Stimulated activated CD4-positive, alpha-beta T cell treated with anti-CD3 and anti-CD28 coated beads, Interleukin-12 subunit alpha, Interleukin-12 subunit beta, amount 100 ng/mL, for 48 hours (primary cell): ENCODE measurements at places on chromosomes 16 and 17.

GRCh38 chr16:85491058-85491771, 121.9 kb upstream of the GSE1 start:
- DNase-seq, result peak; percentile 34

GRCh38 chr16:30041841-30042240, 10.8 kb upstream of the TLCD3B start:
- DNase-seq, result no peak

DNA sequence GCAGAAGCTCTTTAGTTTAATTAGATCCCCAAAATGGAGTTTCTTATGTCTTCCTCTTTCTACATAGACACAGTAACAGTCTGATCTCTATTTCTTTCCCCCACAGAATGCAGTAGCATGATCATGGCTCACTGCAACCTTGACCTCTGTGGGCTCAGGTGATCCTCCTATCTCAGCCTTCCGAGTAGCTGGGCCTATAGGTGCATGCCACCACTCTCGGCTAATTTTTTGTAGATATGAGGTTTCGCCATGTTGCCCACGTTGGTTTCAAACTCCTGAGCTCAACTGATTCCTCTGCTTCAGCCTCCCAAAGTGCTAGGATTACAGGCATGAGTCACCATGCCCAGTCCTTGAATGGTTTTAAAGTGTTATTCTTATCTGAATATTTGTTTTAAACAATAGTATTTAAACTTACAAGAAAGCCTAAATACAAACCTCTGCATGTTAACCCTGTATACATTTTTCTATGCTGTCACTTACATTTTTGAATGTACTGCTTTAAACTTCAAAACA, 120.6 kb downstream of the GOSR1 start:
- no peak for DNase-seq

- no peak for DNase-seq
Observed at GRCh38 chr17:75010683-75011400, 1.6 kb upstream of the MRPL58 start.

DNA sequence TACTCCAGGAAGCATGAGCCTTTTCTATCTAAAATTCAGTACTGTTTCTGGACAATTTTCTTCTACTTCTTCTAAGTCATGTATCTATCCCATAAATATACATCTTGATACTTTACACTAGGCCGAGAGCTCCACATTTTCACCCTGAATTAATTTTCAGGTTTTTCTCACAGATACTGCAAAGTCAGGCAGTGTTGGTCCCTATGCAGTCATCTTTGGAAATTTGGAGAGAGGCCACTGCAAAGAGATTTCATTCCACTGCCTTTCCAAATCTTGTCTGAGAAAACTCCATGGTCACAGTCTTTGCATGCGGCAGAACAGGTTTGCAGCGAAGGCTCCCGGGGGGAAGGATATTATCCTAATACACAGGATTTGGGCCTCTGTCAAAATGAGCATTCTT, 28.2 kb downstream of the DUSP14 start:
- no peak for DNase-seq

- no peak for DNase-seq
Observed at GRCh38 chr17:44043272-44043696, 23.2 kb downstream of the LSM12 start.

GRCh38 chr17:57861000-57861789, 11.4 kb upstream of the MRPS23 start:
- no peak for DNase-seq

- no peak for DNase-seq
Observed at GRCh38 chr17:35555691-35556090, 4.9 kb downstream of the SLFN14 start.

DNA sequence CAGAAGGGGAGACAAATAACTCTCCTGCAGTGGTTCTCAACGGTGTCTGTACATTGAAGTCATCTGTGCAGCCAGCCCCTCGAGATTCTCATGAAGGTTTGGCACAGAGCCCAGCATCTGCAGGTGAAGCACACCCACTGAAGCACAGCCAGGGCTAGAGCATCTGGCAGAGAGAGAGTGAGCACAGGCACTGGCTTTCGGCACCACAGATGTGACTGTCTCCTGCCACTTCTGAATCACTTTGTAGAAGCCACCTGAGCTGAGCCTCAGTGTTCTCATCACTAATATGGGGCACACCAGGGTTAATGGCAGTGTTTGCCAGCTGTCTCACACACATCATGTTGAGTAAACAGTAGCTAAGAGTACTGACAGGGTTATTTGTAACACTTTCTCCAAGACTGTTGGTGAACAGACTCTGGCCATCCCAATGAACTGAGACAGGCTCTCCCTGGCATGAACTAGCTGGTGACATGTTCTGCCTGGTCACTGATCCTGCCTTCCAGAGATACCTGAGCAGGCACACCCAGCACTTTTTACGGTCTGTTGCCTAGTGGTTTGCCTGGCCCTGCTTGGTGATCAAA, 10.9 kb downstream of the HSPB9 start:
- no peak for DNase-seq

DNA sequence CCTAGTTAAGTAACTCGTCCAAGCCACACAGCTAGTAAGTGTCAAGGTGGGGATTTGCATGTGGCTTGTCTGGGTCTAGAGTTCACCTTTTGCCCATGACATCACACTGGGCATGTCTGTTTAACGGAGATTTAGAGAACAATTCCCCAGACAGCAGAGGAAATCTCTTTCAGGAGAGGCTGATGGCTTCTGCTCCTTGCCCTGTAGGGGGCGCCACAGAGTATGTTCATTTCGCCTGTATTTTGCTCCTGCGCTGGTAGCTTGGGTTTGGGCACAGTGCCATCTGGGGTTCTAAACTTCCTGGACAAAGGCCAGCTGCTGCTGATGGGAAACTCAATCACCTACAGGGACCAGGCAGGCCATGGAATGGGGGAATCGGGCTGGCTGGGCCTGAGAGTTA, 20.4 kb downstream of the OTOA start:
- peak; percentile 43 for DNase-seq

DNA sequence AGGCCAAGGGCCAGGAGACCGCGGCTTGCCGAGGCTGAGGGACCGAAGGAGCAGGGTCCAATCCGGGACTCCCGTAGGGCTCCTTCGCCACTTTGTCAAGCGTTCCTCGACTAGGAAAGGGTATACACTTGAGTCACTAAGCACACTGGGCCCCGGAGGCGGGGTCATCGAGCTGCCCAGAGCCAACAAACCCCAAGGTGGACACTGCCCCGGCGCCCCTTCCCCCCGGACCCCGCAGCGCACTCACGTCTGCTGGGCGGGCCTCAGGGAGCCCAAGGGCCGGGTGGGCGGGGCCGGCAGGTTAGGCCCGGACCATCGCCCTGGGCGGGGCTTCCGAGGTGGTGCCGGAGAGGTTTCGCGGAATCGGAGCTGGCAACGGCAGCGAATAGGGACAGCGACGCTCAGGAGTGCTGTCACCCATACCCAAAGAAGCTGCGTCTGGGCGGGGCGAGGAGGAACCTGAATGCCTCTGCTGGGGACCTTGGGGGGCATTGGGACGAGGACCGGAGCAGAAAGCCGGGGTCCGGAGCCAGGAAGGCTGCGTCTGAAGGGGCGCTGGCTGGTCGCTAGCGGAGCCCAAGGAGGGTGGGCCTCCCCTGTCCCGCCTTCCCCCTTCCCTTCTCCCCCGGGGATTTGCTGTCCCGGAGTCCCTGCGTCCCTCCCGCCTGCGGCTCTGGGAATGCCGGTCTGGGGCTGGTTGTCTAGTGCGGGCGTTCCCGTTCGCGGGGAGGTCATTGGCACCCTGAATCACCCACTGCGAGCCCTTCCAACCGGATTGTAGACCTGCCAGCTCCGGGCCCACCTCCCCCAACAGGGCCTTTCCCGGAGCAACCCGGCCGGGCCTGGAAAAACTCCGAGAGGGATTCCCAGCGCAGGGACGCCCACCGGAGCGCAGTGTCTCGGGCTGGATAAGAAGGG, 118.2 kb upstream of the SMURF2 start:
- DNase-seq, result peak; percentile 63

- peak; percentile 21 for DNase-seq
Observed at GRCh38 chr16:80466024-80466987, 74.5 kb upstream of the DYNLRB2 start.

DNA sequence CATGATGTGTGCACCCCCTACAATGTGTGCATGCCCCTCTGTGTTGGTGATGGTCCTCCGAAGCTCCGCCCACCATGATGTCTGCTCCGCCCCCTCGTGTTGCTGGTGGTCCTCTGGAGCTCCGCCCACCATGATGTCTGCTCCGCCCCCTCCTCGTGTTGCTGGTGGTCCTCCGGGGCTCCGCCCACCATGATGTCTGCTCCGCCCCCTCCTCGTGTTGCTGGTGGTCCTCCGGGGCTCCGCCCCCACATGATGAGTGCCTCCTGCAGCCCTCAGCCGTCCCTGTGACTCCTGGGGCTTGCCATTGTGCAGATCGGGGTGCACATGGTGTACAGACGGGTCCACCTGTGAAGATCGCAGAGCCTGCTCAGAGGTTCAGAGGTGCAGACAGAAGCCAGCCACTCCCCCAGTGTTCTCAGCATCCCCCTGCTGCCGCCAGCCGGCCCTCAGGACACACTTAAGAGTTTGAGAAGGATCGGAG, 129.1 kb upstream of the CHMP6 start:
- no peak for DNase-seq

DNA sequence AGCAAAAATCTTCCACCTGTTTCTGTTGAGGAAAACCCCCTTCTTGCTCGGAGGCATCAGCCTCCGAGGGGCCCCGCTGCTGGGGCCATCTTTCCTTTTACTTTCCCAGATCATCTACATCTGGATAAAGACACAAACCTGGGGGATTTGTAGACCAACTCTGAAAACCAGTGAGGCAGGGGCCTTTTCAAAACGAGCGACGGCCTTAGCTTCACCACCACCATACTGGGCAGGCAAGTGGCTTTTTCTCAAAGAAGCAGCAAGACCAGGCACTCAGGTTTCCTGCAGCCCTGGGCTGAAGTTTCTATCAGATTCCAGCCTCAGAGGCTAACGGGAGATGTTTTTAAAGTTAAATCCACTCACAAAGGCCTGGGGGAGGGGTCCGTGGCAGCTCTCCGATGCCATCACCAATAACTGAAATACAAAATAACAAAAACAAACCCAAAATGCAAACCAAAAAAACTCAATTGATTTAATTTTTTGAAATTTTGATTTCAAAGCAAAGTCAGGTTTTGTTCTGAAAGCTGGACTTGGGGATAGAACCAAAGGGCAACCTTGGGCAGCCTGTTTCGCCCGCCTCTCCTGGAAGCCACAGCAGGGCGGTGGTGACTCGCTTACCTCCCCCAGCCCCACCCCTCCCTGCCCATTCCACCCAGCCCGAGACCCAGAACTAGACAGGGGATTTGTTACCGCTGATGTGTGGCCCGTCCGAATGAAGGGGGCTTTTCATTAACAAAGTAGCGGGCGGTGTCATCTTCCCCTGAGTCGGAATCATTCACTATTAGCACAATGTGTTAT, 55.8 kb downstream of the SALL1 start:
- no peak for DNase-seq

DNA sequence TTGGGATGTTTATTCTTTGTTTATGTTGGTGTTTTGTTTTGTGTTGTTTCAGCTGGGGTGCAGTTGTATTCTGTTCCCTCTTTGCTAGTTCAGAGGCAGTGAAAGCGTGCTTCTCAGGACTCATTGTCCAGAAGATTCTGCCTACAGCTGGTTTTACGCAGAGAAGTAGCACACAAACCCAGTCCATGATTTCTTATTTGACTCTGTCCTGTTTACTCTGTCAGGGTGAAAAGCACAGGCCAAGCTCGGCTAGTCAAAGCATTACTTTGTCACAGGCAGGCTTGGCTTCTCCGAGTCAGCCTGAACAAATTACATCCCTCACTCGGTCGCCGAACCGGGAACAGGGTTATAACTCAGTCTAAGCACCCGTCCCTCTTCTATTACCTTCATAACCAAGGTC, 435.0 kb downstream of the MAF start:
- no peak for DNase-seq

GRCh38 chr17:78748730-78749317, 33.2 kb downstream of the CYTH1 start:
- peak; percentile 63 for DNase-seq

DNA sequence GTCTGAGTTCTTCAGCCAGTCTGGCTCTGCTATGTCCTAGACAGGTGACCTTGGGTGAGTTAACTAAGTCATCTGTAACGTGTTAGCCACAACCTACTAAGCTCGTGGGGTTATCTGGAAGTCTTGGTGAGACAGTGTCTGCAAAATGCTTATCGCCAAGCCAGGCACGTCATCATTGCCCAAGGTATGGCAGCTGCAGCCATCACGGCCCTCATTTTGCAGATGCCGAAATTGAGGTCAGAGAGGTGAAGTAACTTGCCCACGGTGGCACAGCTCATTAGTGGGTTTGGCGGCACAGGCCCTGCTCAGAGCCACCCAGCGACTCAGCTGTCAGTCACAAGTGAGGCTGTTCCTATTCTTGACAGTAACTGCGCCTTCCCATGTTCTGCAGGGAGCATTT, 79.8 kb downstream of the CMIP start:
- DNase-seq, result no peak

- no peak for DNase-seq
Observed at GRCh38 chr17:74001145-74001544, 202.3 kb upstream of the RPL38 start.

GRCh38 chr17:56754523-56755208, 79.1 kb downstream of the C17orf67 start:
- no peak for DNase-seq

GRCh38 chr16:56233795-56234566, 42.7 kb downstream of the GNAO1 start:
- no peak for DNase-seq

- DNase-seq, result peak; percentile 50
Observed at GRCh38 chr16:4319454-4320421, 3.9 kb downstream of the GLIS2 start.

DNA sequence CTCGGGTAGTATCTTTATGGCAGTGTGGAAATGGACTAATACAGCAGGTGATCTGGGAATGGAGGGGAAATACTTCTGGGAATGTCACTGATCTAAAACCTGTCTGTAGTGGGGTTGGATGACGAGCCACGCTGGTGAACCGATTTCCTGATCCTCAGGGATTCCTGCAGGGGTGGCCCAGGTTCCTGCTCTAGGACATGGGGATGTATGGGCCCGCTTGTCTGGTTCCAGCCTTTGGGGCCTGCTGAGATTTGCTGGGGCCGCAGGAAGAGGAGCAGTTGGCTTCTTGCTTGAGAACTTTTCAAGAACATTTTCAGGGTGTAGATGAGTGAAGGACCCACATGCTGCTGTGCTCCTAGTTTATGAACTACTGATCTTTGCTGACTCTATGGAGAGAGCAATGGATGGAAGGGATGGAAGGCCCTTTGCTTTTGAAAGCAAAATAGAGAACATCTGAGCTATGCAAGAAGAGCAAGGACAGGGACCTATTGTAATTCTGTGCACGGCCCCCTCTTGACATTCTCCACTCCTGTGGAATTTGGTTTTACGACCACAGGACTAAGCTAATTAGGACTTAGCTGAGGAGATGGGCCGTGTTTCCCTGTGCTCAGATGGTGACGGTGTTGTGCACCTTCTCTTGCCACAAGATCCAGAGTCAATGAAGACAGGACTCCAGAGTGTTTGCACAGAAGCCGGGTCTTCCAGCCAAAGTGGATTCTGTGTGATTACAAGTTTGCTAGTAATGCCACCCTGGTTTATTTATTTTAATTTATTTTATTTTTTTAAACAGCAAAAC, 90.5 kb downstream of the SEC14L1 start:
- DNase-seq, result no peak
